ENCODE measurements at places on chromosomes 3 and 15. TPM values are rescaled to one million over a fixed set of nuclear protein-coding genes. Genes with fewer than 3 reads are reported as not detected.

CYP8B1 gene
- 2.6 TPM for total RNA-seq

ISG20 gene
- 4.6 TPM for total RNA-seq

DPPA2 gene
- not detected for total RNA-seq

ROPN1 gene
- total RNA-seq = 1.4 TPM

DNA sequence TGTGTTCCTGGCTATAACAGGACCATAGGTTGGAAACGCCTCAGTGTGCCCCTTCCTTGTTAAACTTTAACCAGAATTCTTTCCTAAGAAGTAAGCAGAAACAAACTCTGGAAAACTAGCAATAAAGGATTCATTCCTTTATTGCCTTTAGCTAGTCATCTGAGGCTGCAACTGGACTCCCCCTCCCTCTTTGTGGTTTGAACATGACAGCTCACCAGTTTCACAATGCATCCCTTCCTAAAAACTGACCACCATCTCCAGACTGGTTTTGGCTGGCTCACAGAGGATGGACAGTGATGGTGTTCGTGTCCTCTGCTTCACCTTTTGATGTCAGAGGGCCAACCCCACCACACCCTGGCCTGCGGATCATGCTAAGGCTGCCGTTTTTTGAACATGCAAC is 27.9 kb upstream of the TGFBR2 start:
- peak; percentile 15 for DNase-seq

WDR49 gene
- 3.1 TPM for total RNA-seq

DNA sequence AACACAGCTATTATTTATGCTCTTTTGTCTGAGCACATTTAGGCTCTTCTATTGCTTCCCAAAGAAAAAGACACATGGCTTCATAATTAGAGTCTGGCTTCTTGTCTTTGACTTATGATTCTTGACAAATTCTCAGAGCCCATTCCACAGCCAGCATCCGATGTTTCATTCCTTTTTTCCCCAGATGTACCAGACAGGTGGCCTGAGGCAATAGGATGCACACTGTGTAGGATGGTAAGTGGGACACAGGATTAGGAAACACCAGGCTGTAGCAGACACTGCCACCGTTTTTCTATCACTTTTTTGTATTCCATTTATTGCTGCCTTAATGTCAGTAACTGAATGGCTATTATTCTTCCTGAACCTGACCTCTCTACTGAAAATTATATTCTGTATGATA is 188.9 kb upstream of the CDIN1 start:
- no peak for DNase-seq

DNA sequence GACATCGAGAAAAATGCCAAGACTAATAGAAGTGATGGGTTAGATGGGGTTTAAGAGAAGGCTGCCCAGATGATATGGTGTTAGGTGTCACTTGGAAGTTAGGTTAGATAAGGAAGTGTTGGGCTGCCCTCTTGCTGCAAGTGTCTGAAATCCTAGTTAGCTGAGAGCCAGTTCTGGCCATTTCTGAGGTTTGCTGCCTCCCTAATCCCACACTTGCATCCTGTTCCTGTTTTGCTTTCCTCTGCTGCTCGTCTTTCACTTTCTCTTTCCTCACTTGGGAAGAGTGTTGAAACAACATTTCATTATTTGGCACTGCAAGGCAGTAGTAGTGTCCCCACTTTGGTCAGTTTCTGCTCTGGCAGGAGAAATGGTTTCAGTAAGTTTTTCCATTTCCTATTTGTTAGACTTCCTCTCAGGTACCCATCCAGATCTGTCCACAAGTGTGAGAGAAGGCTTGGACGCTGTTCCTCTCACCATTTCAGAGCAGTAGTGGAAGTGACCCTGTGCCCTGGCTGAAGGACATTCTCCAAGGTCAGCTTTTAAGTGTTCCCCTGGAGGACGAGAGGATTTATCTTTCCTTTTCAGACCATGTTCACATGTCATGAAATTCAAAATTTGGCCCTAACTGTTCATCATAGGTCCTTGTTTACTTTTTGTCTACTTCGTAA is 93.3 kb downstream of the ADAMTSL3 start:
- peak; percentile 73 for DNase-seq

PLA2G4E gene
- 0.72 TPM for total RNA-seq

GRCh38 chr15:63822580-63822979 is 11.2 kb downstream of the HERC1 start:
- DNase-seq = no peak

- no peak for DNase-seq
Observed at GRCh38 chr3:67587811-67588210, 66.6 kb downstream of the SUCLG2 start.

GRCh38 chr3:185337231-185337816 is 25.6 kb upstream of the MAP3K13 start:
- DNase-seq = no peak

GRCh38 chr15:89482139-89482538 is 14.2 kb downstream of the RHCG start:
- no peak for DNase-seq

CPNE4 gene
- 5.3 TPM for total RNA-seq

GRCh38 chr3:117892431-117892841 is 1142.2 kb downstream of the IGSF11 start:
- peak; percentile 9 for DNase-seq

DNA sequence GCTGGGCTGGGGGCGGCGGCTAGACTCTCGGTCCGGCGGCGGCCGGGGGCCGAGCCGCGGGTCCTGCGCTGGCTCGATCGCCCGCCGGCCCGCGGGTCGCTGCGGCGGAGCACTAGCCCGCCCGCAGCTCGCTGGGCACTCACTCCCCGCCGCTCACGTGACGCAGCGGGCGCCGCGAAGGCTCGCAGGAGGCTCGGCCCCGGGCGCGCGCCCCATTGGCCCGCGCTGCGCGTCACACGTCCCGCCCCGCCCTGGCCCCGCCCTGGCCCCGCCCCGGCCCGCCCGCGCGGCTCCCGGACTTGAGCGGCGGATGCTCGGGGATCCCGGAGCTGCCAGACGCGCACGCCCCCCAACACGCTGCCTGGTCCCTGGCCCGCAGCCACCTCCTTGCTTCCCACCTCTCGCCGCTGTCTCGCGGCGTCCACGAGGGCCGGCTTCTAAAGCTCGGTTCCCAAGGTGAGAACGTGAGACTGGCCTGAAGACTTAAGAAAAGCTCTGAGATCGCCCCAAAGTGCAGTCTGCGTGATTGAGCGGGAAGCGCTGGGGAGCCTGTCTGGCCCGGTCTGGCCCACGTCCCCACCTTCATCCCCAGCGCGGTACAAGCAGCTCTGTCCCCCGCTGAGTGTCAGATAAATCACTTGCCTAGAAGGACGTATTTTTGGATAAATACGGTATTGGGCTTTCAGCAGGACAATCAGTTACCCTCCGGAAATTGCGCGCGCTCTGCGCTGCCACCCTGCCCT is at the start of gene KLF15:
Gene KLF15 (minus strand): TSS at position 114 of the 743 bp plus-strand sequence. CDS start 4,486 bp downstream, outside the sequence.
- peak; percentile 79 for DNase-seq

- DNase-seq = no peak
Observed at GRCh38 chr15:92891533-92892200, 8.5 kb upstream of the CHD2 start.
